Globus pallidus (tissue), 1 donor: ENCODE measurements at places on chromosomes 2 and 18.

DNA sequence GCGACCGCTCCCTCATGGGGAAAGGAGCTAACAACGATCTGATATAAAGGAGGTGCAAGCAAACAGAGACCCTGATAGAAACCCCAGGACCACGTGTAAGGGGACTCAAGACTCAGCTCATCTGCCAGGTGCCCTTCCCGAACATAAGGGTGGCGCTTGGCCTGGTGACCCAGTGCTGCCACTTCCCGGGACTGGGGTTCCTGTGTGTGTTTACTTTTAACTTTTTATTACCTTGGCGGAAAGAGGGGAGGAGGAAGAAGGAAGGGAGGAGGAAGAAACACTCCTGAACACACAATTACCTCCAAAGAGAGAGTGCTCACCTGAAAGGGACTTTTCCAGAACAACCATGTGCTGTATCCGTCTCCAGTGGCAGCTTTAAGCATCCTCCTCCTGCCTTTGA is 56.5 kb upstream of the EDAR start:
- no peak for DNase-seq

GRCh38 chr2:28649481-28650265 is 102.0 kb upstream of the PPP1CB start:
- no peak for DNase-seq

DNA sequence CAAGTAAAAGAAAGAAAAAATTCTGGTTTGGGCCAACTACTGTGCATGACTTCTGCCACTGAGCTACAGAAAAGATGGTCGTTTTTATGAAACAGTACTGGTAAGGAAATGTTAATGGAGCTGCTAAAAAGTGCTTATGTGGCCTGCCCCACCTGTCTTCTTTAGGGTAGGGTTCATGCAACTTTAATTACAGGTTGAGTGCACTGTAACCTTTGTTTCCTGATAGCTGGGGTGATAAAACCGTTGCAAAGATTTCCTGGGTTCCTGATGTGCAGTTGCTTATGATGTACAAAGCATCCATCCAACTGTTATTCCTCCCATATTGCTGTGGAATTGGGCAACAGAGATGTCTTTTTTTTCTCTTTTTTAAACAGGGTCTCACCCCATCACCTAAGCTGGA is 34.3 kb upstream of the PUM2 start:
- DNase-seq: no peak

DNA sequence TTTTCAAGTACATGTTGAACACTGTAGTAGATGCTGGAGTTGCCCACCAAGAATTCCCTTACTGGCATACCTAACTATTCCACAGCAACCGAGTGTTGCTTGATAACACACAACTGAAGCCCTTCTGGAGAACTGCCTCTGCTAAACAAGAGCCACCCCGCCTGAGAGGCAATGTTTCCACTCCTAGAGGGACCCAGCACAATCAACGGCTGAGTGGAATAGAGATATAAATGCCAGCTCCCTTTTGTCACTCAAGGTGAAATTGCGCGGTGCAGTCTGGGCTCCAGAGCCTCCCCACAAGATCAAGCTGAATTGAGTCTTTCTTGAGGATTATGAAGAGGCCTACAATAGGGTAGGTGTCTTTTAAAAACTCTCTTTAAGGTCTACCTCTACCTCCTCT is 49.1 kb upstream of the SCN9A start:
- no peak for DNase-seq

- DNase-seq: peak; percentile 52
Measured at GRCh38 chr18:34809451-34810072, 99.5 kb downstream of the DTNA start.

- DNase-seq: no peak
Measured at GRCh38 chr2:112807233-112807807, 23.0 kb upstream of the IL1A start.

DNA sequence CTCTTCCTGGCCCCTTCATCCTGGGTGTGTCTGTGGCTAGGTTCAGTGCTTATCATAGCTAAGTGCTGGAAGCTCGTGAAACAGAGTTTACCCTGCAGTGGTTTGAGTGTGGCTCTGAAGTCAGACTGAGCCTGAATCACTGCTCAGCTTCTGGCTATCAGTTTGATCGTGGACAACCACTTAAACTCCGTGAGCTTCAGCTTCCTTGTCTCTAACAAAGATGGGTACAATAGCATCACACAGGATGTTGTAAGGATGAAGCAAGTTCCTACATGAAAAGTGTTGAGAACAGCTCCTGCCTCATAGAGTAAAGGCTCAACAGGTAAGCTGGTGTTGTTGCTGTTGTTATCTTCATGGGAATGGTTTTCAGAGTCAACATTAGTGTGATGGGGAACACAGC is 210.3 kb downstream of the CLIP4 start:
- DNase-seq: no peak

- DNase-seq: no peak
Measured at GRCh38 chr18:45488645-45489044, 126.6 kb upstream of the SLC14A2 start.

DNA sequence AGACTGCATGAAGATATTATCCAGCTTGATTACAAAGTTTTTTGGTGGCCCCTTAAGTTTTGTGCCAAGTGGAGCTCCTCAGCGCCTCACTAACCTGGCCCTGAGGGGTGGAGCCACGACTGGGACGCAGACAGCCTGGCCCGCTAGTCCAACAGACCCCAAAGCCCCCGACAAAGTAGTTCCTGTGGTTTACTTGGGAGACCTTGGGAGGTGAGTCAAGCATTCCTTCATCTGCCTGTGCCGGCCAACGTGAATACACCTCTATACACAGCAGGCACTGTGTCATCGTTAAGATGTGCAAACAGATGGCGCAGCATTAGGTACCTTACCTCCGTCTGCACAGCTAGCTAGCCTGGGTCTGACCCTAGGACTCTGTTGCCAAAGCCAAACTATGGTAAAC is 55.0 kb upstream of the LAMA1 start:
- DNase-seq: no peak

GRCh38 chr2:160501370-160501769 is 7.8 kb upstream of the RBMS1 start:
- DNase-seq: no peak

DNA sequence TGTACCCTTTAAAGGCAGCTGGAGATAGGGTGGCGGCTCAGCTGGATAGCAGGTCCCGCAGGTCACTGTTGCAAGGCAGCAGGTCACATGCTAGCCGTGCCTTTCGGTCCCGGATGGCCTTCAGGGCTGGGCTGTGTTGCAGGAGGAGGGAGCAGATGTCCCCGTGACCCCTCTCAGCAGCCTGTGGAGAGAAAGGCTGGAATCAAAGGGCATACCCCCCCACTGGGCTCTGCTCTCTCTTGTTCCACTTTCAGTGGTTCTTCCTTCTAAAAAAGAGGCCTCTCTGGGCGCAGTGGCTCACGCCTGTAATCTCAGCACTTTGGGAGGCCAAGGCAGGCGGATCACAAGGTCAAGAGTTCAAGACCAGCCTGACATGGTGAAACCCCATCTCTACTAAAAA is 4.4 kb upstream of the ANKRD23 start:
- no peak for DNase-seq
